ENCODE measurements at places on chromosomes 6 and 20.
A peak's percentile ranks its signal among the peaks of the same experiment; 100 is the strongest.

DNA sequence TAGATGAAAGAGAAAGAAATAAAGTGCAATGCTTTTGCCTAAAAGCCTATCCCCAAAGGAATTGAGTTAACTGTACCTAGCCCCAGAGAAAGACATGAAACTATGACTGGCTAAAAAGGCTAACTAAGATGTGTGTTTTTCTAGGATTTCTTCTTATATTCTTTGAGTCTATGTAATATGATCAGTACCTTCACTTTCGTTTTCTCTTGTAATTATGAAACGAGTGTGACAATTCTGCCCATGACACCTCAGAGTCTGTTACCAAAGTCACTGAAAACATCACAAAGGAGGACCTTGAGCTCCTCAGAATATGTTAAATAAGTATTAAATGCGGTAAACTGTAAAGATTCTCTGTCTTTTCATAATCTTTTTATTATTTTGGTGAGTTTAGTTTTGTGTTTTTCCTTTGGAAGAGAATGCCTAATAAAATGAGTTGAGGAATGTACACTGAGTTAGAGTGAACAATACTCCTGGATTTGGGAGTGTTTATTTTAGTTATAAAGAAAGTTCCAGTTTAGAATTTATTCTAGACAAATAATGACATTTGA lies 141.3 kb downstream of the FUT9 start:
- DNase-seq: no peak

- DNase-seq: no peak
Observed at GRCh38 chr6:35776364-35777215, at the start of gene CLPSL2. CLPSL2 (plus strand) TSS chr6:35776598; CDS start chr6:35776619, 21 bp downstream.

- DNase-seq: no peak
Observed at GRCh38 chr20:16455324-16455723, 117.9 kb downstream of the KIF16B start.

DNA sequence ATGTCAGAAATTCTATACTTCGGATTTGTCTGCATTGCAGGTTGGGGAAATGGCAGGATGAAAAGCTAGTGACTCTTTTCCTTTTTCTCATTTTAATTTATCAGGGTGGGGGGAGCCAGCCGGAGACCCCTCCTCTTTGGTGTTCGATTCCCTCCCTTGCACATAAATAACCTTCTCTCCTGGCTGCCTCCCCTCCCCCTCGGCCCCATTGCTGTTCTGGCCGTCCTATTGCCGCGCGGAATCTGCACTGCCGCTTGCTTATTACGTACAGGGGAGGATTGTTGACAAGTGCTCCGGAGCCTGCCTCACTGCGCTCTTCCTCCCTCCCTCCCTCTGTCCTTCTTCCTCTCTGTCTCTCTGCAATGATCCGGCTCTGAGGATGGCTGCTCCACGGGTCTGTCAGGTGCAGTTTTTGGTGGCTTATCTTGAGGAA lies 154.7 kb downstream of the JARID2 start:
- no peak for DNase-seq

DNA sequence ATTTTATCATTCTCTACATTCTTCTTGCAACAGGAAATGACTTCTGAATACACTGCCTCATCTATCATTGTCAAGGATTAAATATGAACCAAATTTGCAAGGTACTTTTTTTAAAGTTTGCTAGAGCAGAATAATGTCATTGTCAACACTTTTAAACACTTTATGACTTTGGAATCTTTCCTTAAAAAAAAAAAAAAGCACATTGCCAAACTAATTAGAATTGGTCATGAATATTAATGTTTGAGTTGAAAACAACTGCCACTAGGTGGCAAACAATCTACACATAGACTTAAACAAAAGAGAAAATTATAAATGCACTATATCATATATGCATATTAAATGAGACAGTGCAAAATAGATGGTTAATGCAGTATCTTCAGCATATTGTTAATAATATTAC lies 32.5 kb upstream of the TMEM244 start:
- peak; percentile 38 for DNase-seq

DNA sequence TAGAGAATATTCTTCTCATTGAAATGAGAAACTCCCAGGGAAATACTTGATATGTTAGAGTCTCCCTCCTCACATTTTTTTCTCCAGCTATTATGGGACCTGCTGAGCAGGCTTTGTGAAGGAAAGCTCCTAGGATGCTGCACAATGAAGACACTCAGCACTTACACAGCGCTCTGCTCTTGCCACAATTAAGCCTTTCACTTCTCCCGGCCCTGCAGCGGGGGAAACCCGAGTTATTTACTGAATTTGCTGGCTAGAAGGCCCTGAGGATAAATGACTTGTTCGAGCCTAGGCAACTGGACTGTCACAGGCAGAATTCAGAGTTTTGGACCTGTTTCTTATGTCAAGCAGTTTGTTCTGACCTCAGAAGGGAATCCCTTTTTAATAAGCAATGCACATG lies 102.0 kb downstream of the MAP3K7 start:
- DNase-seq: no peak

GRCh38 chr6:15500078-15500740 lies 162.6 kb downstream of the DTNBP1 start:
- no peak for DNase-seq

- peak; percentile 90 for DNase-seq
Observed at GRCh38 chr6:7148100-7148822, 40.5 kb downstream of the RREB1 start.

DNA sequence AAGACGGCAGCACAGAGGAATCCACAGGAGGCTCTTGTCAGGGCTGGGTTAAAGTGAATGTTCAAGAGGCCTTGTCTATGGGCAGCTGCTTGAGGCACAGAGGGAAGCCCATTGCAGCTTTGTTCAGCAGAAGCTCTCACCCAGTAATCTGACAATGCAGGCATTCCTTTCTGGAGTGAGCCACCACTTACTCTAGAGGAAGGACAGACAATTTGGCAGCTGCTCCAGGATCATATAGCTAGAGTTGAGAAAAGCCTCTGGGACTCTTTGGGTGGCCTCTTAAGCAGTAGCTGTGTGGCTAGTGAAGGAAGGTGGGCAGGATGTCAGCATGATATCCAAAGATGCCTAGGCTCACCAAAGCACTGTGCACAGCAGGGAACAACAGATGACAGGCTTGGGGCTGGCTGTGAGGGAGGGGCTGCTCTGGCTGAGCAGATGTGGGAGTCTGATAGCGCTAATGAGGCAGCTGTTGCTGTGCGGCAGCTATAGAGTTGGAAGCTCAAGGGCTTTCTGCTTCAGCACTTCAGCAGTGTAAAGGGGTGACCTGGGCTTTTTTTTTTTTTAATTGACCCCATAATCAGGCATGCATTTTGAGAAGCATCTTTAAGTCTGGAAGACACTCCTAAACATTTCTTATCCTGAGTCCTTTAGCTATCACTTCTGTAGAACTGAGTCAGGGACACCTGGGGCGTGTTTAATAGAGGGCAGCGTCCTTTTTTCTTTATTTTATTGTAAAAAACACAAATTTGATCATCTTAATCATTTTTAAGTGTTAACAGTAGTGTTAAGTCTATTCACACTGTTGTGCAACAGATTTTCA lies 27.2 kb downstream of the CMTR1 start:
- no peak for DNase-seq

DNA sequence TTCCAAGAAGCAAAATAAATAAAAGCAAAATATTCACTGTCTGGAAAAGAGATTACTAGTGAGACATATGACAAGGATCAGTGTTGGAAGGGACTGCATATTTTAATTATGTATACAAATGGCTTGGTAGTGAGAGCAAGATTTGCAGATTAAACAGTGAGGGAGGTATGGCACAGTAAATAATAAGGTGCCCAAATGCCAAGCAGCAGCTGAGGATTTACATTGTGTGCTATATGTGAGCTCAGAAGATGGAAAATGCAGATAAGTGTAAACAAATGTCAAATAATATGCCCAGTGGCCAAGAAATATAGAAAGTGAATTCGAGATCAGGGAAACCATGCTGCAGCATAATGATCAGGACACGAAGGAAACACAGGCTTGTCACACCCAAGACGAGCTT lies 173.8 kb upstream of the NRSN1 start:
- no peak for DNase-seq

DNA sequence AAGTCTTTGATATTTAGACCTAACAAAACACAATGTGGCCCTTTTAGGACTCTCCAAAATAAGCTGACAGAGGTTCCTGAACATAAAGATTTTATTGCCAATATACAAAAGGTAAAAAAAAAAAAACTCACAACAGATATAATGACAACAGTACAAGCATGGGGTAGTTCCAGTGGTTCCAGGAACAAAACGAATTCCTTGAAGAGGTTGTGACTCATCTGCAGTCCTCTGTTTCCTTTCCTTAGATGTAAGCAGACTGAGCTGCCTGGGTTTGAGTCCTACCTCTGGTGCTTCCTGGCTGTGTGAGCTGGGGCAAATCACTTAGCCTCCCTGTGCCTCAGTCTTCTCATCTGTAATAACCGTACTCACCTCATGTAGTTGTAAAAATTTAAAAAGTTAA lies 13.3 kb upstream of the CTAGE9 start:
- DNase-seq: no peak

DNA sequence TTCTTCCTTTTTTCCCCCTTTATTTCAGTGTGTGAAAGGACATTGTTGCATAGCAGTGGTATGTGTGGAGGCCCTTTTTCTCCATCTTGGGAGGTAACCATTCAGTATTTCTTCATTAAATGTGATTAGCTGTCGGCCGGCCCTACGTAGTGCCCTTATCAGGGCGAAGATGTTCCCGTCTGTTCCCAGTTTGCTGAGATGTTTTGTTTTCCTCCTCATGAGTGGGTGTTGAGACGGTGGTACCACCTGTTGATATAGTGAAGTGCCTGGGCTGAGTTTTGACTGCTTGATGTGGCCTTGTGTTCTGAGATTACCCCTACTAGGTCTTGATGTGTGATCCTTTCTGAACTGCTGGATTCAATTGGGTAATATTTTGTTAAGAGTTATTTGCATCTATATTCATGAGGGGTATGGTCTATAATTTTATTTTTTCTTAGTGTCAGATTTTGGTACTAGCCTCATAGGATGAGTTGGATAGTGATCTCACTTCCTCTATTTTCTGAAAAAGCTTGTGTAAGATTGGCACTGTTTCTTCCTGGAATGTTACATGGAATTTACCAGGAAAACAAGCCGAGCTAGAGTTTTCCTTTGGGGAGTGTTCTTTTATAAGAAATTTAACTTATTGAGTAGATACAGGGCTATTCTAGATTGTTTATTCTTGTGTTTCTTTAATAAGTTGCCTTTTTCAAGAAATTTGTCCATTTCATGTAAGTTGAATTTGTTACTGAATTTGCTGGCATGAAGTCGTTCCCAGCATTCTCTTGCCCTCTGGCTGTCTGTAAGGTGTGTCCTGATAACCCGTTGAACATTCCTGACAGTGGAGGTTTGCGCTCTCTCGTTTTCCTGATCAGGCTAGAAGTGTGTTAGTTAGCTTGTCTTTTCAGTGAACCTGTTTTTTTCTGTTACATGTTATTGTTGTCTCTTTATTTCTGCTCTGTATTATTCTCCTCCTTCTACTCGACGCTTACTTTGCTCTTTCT lies 4.3 kb downstream of the MTG2 start:
- DNase-seq: peak; percentile 7

DNA sequence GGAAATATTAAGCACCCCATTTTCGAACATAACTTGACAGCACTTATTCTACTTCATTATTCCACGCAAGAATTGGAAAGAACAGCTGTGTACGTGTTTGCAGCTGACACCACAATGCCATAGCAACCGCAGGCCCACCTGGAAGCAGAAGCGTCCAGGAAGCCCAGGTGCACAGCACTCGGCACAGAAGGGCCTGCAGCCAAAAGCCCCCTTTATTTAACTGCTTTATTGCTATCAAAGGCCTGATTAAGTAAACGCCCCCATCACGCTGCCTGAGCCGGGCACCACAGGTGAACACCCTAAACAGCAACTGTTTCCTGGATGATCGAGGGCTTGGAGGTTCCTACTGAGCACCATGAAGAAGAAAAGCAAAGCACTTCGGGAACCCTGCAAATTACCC lies 6.3 kb downstream of the TAF4 start:
- no peak for DNase-seq

DNA sequence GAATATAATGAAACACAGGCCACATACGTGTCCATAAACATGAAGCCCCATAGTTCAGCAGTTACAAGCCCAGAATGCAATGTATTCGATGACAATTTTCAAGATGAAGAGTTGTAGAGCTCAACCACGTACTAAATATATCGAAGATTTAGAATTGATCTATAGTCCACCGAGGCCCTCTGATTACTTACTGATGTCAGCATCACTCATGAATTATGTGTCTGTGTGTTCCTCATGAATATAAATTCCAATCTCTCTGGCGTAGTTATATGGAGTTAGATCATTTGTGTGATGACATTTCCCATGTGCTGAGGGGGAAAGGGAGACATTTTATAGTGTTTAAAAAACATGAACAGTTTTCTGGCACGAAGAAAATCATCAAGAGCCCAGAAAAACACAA lies 97.5 kb downstream of the PFDN4 start:
- DNase-seq: no peak

DNA sequence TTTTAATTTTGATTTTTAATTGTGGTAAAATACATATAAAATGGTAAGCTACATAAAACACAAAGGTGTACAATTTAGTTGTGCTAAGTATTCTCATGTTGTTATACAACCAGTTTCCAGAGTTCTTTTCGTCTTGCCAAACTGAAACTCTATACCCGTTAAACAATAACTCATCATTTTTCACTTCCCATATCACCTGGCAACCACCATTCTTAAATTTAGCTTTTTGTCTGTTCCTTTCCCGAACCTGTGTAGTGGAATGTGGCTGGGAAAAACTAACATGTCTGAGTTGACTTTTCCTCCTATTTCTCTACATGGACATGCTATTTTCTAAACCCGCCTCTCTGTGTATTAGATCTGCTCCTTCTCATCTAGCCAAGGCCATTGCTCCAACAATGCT lies 27.6 kb downstream of the RPRD1B start:
- DNase-seq: no peak

GRCh38 chr6:165573671-165574070 lies 89.4 kb downstream of the PDE10A start:
- DNase-seq: no peak

DNA sequence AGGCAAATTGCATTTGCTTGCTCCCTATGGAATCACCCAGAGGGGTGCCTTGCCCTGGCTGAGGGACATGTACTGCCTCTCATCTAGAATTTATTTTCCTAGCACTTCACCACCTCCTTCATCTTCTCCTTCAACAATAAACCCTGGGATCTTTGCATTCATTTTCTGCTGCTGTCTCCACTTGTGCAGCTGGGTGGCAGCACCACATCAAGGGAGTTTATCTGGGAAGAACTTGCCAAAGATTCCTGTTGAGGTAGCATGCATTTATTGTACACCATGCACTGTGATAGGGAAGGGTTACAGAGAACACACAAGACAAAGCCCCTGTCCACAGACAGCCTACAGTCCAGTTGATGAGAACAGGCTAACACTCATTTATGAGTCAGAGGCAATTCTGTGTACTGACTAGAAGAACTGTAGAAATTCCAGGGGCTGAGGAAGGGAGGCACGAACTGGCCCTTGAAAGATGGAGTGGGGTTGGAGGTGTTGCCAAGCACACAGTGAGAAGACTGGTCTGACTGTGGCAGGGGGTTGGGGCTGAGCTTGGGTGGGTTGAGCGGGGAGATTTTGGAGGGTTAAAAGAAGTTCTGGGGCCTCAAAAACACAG lies 17.5 kb downstream of the C20orf173 start:
- peak; percentile 24 for DNase-seq

GRCh38 chr6:3318821-3319540 lies 60.2 kb downstream of the PSMG4 start:
- no peak for DNase-seq

GRCh38 chr20:47346172-47346571 lies 10.3 kb downstream of the ZMYND8 start:
- no peak for DNase-seq

- DNase-seq: no peak
Observed at GRCh38 chr6:13467216-13467600, 20.2 kb downstream of the GFOD1 start.

GRCh38 chr20:43006651-43007375 lies 182.9 kb downstream of the PTPRT start:
- DNase-seq: no peak
